ENCODE measurements at places on chromosomes 3 and 15.

GRCh38 chr3:194181612-194182529, 45.9 kb downstream of the HES1 start:
- no peak for DNase-seq

DNA sequence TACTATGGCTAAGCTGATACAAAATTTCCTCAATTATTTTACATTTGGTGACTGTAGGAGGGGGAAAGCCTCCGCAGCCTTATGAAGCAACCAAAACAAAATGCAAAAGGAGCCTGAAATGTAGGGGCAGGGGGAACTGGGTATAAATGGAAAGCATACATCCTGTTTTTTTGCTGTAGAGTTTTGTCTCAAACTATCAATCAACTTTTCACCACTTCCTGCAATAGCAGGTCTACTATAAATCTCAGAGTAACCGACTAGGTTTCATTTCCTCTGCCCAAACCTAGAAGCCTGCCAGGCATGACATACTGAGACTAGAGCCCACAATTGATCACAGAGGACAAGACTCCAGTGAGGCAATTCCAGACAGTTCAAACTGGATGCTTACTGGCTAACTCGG, 91.3 kb downstream of the SHQ1 start:
- peak; percentile 63 for DNase-seq

GRCh38 chr15:85880501-85881190, 85.9 kb upstream of the KLHL25 start:
- DNase-seq: no peak

DNA sequence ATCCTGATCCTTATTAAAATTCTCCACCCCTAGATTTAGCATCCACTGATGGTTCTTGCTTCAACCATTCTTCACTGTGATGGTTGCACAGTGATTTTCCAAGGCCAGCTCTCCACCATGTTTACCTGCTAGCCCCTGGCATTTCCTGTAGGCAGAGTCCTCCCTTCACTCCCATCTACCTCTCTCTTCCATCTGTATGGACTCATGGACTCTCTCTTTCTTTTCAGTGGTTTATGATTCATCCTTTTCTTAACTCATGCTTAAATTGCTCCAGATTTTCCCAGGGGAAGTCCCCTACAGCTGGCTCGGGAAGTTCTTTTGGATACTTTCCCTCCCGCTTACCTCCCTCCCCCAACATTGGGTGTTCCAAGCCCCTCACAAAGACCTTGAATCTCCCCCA, 18.7 kb downstream of the TGM4 start:
- DNase-seq: no peak

GRCh38 chr15:39269352-39269751, 311.5 kb upstream of the THBS1 start:
- no peak for DNase-seq

GRCh38 chr3:99674086-99674789, 35.8 kb downstream of the COL8A1 start:
- DNase-seq: no peak

DNA sequence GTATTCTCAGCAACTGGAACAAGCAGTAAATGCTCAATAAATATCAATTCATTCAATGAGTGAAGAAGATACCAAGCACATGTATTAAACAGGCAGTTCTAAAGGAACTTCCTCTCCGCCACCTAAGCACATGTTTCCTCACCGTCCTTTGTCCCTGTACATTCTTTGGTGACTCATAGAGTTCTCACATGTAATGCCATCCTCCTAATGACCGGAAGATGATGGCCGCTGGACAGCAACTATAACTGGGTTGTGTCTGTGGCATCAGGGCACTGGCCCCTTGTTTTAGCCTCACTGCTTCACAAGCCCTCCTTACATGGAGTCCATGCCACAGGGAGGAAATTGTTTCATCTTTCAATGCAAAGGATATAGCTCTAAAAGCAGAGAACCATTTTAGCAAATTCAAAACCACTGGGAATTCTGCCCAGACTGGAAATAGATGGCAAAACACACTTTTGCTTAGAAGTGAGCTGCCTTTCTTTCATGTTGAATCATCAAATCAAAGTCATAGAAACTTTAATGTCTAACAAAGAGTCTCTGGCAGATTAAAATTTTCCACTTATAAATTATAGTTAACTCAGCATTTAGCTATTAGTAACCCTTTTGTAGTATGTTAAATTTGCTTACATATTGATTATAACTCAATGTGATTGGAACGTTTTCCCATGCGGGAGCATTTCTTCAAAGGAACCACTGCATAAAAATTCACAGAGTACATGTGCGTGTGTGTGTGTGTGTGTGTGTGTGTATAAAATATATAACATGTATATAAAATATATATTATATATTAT, 74.1 kb downstream of the GAP43 start:
- no peak for DNase-seq

DNA sequence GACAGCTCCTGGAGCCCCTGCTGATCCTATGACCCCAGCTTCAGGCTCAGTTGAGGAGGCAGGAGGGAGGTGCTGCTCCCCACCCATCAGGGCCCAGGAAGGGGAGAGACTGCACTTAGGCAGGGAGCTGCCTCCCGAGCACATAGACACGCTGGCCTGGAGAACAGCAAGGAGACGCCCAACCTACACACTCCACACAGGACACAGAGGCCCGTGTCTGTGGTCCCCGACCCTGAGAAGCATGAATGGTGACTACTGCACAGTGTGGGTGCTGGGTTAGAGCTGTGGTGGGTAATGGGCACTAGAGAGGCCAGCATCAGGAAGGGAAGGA, 1.1 kb upstream of the HHATL start:
- no peak for DNase-seq

- DNase-seq: no peak
Measured at GRCh38 chr15:41417418-41418195, 712 bp downstream of the RTF1 start.

DNA sequence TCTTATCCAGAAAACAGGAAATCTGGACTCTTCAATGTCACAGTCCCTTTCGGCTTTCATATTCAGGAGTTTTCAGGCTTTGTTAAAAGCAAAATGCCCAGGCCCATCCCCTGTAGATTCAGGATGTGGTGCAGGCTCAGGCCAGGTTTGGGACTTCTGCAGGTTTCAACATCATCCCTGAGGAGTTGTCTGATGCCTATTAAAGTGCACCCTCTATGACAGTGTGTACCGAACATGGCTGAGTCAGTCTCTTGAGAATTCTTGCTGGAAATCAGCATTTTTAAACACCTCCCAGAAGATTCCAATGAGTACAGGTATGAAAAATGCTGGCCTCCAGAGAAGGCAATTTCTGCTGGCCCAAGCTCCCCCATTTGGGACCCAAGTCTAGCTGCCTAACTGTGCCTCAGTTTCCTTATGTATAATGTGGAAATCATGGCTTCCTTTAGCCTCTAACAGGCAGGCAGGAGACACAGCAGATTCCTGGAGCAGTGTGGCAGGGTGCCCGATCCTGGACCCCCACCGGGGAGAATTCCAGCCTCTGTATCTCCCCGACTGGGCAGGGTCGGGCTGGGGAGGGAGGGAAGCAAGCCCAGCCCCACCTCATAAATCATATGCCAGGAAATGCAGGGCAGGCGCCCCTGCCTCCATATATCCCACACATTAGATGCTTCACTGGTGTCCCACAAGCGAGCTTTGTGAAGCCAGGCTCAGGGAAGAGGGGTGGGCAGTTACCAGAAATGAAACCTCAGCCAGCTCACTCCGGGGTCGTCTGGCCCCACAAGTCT, 44.4 kb upstream of the SLC6A11 start:
- no peak for DNase-seq

GRCh38 chr3:174329321-174329720, 529.8 kb upstream of the NAALADL2 start:
- no peak for DNase-seq

DNA sequence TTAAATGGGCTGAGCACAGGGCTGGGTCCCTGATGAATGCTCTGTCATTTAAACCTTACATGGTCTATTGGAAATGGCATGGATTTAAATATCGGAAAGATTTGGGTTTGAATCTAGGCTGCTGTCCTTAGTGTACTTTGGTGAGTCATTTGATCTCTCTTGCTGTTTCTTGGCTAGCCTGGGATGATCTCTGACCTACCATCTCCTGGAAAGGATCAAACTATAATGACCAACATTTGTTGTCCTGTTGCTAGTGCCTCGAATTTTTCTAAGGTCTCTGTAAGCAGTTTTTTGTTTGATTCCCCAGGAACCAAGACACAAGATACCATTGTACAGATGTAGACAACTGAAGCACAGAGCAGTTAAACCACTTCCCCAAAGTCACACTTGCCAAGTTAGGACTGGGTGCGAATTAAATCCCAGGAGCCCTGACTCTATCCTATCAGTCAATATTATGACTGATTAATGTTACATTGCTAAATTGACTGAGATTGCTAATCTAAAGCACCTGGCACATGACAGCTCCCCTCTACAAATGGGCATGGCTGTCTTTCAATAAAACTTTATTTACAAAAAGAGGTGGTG, 244.9 kb upstream of the MCTP2 start:
- DNase-seq: no peak

- no peak for DNase-seq
Measured at GRCh38 chr3:64411101-64411500, 185.8 kb upstream of the PRICKLE2 start.

DNA sequence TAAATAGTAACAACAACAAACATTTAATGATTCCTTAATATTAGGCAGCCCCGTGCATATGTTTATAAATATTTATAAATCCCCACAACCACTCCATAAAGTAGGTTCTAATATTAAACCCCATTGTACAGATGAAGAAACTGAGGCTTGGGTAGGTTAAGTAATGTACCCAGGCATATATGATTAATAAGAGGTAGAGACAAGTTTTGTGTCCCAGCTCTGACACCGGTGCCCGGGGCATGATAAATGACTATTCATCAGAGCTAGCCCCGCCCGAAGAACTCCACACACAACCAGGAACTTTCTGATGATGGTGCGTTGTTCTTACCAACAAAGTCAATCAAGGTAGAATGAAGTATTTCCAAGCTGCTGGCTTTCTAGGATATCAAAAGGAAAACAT, 19.4 kb downstream of the CDCP1 start:
- no peak for DNase-seq

GRCh38 chr3:49199239-49199899, 28.0 kb downstream of the KLHDC8B start:
- DNase-seq: no peak

DNA sequence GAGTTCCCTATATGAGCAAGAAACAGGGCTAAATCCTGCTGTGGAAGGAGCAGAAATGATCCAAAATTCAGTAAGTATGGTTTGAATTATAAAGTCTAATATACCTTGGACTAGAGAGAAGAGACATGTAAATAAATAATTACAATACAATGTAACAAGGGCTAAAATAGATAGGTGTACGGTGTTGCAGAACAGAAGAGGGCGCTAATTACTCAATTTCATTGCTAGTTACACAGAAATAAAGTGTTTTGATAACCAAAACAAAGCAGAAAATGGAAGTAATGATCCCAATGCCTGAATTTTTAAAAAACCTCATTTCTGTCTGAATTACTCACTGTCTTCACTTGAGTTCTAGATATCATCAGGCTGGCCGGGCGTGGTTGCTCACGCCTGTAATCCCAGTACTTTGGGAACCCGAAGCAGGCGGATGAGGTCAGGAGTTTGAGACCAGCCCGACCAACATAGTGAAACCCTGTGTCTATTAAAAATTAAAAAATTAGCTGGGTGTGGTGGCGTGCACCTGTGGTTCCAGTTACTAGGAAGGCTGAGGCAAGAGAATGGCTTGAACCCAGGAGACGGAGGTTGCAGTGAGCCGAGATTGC, 8.3 kb upstream of the PLCH1 start:
- peak; percentile 20 for DNase-seq

DNA sequence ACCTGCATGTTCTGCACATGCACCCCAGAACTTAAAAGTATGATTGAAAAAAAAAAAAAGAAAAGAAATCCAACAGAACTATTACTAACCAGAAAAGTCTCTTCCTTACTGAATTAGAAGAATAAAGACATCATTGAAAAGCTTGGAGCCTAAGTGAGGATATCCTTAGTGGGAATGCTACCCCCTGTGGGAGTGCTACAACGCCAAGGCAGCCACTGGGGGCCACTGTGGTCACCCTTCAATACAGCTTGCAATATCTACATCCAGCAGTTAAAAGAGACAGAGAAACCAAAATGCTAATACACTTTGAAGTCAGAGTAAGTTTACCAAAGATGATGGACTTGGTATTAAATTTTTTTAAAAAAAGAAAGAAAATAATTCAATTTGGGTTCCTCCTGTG, 292.0 kb downstream of the PLCL2 start:
- no peak for DNase-seq

DNA sequence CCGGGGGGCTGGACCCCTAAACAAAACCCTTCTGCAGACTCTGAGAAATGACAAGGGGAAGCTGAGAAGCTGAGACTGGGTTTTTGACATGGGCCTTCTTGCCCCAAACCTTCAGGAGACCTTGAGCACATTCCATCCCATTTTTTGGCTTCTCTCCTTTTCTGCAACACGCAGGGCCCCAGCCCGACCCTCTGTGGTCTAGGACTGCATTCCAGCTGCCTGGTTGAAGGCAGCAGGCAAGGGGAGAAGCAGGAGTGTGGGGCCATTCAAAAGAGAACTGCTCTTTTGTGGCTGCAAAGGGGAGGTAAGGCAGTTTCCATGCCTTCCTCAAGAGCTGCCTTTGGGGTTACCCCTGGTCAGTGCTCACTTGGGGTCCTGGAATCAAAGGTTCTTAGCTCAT, 263.0 kb downstream of the TLE3 start:
- DNase-seq: no peak

DNA sequence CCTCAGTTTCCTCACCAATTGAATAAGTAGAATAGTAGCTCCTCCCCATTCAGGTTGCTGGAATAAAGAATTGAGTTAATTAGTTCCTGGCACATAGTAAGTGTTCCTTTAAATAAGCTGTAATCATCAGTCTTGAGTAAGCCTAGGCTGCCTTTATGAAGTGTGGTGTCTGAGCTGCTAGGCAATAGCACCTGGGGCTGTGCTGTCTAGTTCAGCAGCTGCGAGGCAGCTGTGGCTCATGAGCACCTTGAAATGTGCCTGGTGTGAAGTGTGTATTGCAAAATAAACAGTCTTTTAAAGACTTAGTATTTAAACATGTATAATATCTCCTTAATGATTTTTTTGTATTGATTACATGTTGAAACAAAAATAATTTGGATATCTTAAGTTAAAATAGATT, 77.6 kb downstream of the TOP2B start:
- DNase-seq: no peak

DNA sequence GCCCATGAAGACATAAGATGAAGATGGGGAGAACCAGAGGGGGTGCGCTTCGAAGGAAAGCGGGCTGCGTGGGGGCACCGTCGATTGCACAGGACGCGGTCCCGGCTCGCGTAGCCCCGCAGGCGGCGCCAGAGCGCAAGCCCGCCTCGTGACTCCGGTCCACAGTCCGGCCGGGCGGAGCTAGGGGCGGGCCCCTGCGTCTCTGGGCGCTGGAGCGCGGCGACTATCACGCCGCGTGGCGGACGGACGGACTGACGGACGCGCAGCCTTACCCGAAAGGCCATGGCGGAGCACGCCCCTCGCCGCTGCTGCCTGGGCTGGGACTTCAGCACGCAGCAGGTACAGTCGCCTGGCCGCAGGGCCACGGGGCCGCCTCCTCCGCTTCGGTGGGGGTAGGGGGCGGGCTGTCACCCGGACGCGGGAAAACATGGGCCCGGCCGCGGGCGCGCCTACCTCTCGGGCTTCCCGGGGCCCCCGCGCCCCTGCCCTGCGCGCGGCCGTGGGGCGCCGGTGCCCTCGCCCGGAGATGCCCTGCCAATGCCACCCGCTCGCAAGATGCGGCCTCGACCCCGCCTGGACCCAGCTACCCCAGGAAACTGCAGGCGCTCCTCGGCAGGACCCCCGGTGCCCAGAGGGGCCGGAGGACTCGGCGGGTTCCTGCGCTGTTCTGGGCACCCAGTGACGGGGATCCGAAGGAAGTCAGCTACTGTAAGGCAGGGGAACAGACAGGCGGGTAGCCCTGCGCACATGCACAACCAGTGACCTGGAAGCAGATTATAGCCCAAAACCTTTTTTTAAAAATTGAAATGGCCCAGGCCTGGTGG, at the start of gene XYLB:
Gene XYLB, plus strand, starts transcription at position 199 of the 824 bp plus-strand sequence. Its CDS starts 84 bp downstream, at position 283.
- peak; percentile 63 for DNase-seq

Measured in CD4-positive, alpha-beta T cell treated with Interleukin-4 for 4 hours (primary cell).